ENCODE measurements at places on chromosomes 1 and 21. TPM values are rescaled to one million over a fixed set of nuclear protein-coding genes. Genes with fewer than 3 reads are reported as not detected.

ZFP69 gene
- total RNA-seq: 2.7 TPM

TMEM51 gene
- total RNA-seq: 28.6 TPM

TCP10L gene
- total RNA-seq: 0.74 TPM

- no peak for DNase-seq
Observed at GRCh38 chr1:64550946-64551605, 81.1 kb downstream of the CACHD1 start.

GRCh38 chr1:105100102-105100501 lies 1350.4 kb downstream of the AMY1C start:
- no peak for DNase-seq

DNA sequence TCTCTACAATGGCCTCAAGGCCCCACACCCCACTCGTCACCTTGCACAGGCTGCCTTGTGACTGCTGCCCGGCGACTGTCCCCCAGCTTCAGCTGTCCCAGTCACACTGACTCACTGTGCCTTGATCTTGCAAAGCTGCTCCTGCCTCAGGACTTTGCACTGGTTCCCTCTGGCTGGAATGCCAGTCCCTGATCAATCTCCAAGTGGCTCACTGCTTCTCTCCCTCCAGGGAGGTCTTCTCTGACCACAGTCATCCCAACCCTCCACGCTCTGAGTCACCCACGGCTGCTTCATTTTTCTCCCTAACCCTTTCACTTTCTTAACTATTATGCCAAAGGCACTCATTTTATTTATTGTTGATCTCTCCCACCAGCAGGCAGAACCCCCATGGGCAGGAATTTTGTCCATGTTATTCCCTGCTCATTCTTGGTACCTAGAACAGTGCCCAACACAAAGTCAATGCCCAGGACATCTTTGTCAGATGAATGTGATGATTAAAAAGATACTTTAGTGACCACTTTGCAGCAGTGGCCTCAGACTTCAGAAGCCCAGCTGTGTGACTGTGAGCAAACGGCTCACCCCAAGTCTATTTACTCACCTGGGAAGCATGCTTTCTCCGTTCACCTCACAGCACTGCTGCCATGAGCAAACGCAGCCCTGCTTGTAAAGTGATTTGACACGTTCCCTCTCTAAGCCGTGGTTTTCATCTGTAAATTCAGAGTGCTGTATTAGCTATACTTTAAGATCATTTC lies 53.4 kb downstream of the ZBTB18 start:
- no peak for DNase-seq

- peak; percentile 38 for DNase-seq
Observed at GRCh38 chr1:54017979-54018378, at the start of gene LDLRAD1. TSS of gene LDLRAD1 (minus strand) at chr1:54018186. CDS start at chr1:54018112, 74 bp downstream.

DNA sequence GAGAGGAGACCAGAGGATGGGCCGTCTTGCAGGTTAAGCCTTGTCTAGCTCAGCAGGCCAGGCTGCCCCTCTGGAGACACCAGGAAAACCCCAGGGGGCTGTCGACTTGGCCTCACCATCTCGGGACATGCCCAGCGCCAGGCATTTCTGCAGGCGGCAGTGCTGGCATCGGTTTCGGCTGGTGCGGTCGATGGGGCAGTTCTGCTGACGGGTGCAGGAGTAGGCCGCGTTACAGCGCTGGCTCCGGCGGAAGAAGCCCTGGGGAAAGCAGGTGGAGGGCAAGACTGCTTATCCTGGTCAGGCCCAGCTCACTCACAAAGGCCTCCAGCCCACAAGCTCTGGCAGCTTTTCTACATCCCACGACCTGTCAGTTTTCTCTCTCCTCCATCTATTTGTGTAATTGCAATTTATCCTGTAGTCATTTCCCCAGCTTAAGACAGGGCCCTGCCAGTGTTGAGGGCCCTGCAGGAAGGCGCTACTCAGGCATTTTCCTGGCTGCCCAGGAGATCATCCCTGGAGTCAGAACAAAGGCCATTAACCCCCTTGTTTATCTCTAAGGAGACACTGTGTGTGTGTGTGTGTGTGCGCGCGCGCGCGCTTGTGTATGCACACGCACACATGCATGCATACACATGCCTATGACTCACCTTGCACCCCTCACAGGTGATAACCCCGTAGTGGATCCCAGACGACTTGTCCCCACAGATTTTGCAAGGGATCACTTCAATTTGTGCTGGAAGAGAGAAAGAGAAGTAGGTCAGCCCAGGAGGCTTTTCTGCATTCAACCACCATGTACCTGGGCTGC lies 11.5 kb upstream of the LINGO4 start:
- DNase-seq: no peak

DNA sequence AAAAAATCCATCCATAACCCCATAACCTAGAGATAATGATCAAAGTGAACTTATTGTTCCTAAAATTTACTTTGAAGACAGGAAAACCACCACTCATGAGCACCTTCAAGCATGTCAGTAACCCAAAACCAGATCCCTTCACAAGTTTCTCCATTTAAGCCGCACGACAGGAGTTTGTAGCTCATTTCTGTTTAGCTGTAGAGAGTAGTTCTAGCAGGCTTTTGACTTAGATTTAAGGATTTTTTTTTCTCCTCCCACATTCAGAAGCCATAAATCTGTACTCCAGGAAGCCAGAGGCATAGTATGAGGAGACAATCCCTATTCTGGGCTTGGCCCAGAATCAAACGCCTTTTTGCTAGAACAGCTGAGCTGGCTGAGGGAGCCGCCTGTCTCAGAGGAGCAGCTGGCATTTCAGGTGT lies 25.6 kb downstream of the TOMM20 start:
- DNase-seq: peak; percentile 73

Measured in colonic mucosa (tissue), 4 donors.